ENCODE measurements at places on chromosomes 2 and 18.

GRCh38 chr18:58254873-58255511 is 211.0 kb downstream of the NEDD4L start:
- no peak for DNase-seq

GRCh38 chr2:66748939-66749338 is 314.0 kb downstream of the MEIS1 start:
- DNase-seq: no peak

DNA sequence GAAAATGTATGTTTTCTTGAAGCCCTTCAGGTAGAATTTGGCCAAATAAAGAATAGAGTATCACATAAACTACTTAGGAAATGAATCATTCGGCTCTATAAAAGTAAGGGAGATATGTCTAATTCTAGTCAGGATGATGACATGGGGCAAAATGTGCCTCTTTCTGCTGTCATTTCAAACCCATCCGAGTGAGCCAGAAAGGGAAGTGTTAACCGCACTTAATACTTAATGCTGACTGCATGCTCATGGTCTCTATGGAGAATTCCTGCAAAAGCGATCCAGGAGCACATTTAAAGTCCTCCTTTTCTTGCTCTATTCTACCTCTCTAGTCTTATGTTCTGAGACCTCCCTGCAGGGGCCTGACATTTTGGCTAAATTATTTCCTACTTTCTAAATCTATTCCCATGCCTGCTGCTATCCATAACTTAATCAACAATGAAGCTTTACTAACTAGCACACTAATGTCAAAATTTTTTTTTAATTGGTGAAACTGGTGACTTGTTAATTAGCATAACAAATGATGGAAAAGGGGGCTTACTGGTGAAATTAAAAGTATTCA is 127.4 kb downstream of the CDC42EP3 start:
- DNase-seq: no peak

DNA sequence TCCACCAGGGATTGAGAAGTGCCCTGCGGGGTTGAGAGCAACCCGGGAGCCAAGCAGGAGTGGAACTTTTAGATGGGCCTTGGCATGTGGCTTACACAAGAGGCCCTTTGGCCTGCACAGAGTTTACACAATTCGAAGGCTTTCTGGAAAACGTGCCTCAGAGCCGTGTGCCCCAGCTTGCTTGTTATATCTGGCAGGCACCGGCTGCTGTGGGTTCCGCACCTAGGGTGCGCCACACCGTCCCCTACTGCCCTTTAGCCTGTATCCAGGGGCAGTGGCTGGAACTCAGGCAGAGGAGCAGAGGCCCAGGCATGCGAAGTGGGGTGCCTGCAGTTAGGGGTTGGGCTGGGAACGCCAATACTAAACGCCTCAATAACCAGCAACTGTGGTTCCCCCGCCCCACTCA is 32.9 kb upstream of the EDAR start:
- no peak for DNase-seq

DNA sequence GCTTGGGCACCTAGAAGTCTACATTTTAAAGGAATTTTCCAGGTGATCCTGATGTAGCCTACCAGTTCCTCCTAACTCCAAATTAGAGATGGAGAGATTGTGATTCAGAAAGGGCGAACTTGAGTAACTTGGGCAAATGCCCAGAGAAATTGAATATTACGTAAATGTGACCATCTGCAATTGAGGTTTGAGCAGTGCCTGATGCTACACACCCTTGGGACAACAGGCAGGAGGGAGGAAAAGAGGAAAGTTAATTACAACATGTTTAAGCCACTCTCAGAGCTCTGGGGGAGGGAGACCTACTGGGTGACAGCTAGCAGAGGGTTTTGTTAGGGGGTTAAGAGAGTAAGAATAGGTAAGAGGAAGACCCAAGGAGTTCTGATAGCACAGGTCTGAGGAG is 208.9 kb downstream of the LPIN1 start:
- DNase-seq: no peak

DNA sequence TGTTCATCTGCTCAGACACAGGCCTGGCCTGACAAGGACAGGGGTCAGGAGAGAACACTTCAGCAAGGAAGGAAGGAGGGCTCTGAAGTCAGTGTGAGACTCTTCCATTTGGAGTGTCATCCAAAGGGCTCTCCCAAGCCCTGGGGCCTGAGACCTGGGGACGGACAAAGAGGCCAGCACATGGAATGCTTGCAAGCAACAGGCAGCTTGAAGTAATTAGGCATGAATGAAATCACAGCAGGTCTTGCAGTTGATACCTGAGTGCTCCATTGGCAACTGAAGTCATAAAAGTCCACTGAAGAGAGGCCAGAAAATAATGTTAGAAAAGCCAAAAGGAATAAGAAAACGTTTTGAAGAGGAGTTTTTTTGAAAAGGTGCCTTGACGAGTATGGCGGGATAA is 231.7 kb downstream of the VAPA start:
- no peak for DNase-seq

DNA sequence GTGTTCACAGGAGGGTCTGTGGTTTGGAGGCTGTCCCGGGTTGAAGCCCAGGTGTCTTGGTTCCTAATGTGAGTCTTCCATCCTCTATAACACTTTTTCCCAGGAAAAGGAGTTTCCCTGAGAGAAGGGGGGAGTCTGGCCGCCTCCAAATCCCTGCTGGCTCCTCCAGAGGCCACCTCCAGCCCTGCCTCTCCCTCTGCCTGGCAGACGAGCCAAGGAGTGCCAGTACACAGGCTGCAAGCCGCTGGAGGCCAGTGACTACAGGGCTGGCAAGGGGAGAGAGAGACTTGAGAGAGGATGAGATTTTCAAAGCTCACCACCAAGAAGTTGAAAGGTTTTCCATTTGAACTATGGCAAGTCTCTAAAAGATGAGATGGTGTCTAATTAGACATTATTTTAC is 154.2 kb upstream of the ID2 start:
- no peak for DNase-seq

DNA sequence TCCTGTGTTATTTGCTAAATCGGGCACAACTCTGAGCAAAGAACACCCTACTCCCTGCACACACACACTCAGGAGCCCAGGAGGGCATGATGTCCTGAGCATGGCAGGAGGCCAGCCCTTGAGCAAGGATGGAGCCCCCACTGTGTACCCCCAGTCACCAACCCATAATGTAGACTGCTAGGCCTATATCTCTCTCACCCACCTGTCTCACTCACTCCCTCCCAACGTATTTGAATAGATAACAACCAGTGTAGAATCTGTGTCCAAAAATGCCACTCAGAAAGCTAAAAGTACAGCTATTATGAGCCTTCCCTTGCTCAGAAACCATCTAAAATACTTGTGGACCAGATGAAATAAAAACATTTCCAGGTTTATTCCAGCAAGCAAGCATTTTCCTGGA is 29.3 kb downstream of the MERTK start:
- DNase-seq: no peak

DNA sequence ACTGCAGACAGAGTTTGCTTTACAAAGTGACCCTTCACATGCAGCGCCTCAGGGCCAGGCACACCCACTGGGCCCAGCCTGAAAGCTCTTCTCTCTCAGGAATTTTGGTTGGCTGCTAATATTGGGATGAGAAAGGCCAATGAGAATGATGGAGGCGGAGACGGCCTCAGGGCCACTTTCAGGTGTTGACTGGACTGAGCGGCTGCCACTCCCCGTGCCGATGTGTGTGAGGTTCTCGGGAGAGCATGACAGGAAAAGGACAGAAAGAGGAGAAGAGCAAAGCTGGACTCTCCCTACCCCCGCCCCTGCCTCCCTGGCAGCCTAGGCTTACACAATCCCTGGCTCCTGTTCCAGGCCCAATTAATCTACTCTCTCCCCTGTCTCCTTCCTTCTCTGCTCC is 155.7 kb downstream of the CELF4 start:
- DNase-seq: no peak

- no peak for DNase-seq
These were observed 145.4 kb downstream of the FAM210A start for GRCh38 chr18:13580991-13581390.

DNA sequence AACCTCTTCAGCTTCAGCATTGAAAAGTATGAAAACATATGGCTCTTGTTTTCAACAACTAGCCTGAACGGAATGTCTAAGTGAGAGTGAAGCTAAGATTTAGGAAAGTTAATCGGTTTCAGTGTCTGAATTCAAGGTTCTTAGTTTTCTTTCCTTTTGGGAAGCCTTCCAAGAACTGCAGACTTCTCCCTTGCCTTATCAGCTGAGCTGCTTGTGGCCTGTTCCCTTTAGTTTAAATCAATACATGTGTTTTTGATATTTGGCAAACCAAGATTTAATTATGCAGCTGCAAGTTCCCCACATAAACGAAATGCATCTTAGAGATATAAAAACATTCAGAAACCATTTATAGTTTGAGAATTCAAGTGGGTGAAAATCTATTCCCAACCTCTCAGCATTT is 274.3 kb upstream of the NRP2 start:
- DNase-seq: no peak

GRCh38 chr2:27407798-27408491 is 1.4 kb downstream of the PPM1G start:
- DNase-seq: no peak
